BJ (cell line): ENCODE measurements at places on chromosomes 6 and 20.

DNA sequence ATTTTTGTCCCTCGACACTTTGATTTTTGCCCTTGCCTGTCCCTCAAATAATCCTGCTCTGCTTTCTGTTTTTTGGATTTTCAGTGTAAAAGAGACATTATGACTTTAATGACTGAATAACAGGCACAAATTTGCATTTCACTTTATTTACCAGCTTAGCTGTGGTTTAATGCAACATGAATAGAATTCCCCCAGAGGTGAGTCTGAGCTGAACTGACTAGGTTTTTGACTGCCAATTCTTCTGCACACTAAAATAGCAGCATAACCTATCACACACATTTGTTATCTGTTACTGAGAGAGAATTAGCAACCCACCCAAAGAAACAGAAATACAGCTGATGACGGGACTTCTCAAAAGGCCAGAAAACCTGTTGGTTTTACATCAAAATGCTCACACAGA, 3.9 kb upstream of the RBM24 start:
- no peak for DNase-seq

DNA sequence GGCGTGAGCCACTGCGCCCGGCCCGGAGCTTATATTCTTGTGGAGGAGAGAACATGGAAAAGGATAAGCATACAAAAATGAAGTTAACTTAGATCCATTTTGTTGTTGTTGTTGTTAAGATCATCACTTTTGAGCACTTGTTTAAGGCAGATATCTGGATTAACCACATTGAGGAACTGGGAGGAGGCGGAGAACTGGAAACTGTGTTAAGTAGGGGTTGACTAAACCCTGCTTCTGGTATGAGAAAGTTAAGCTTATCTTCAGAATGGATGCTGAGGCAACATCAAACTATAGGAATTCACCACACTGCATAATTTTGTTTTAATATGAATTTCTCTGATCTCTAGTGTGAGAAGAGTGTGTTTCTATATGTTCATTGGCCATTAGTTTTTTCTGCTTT, 57.6 kb downstream of the GCNT2 start:
- DNase-seq = no peak

GRCh38 chr20:60787276-60787675, 464.8 kb upstream of the CDH4 start:
- no peak for DNase-seq

DNA sequence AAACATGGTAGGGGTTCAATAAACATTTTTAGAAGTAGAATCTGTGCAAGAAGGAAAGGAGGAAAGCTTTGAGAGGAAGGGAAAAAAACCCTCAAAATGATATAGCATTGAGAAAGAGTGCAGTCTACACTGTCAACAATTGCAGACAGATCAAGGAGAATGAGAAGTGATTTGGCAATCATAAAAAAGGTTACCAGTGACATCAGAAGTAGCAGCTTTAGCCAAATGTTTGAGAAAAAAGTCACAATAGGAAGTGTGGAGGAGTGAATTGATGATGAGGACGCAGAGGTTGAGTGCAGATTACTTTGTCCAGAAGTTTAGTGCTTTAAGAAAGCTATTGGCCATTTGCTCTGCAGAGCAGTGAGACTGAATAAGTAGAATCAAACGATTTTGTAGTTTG, 155.0 kb downstream of the GJA1 start:
- no peak for DNase-seq

GRCh38 chr20:54140067-54140466, 33.7 kb downstream of the CYP24A1 start:
- DNase-seq = no peak

GRCh38 chr20:59006167-59006863, 739 bp downstream of the CTSZ start:
- no peak for DNase-seq

DNA sequence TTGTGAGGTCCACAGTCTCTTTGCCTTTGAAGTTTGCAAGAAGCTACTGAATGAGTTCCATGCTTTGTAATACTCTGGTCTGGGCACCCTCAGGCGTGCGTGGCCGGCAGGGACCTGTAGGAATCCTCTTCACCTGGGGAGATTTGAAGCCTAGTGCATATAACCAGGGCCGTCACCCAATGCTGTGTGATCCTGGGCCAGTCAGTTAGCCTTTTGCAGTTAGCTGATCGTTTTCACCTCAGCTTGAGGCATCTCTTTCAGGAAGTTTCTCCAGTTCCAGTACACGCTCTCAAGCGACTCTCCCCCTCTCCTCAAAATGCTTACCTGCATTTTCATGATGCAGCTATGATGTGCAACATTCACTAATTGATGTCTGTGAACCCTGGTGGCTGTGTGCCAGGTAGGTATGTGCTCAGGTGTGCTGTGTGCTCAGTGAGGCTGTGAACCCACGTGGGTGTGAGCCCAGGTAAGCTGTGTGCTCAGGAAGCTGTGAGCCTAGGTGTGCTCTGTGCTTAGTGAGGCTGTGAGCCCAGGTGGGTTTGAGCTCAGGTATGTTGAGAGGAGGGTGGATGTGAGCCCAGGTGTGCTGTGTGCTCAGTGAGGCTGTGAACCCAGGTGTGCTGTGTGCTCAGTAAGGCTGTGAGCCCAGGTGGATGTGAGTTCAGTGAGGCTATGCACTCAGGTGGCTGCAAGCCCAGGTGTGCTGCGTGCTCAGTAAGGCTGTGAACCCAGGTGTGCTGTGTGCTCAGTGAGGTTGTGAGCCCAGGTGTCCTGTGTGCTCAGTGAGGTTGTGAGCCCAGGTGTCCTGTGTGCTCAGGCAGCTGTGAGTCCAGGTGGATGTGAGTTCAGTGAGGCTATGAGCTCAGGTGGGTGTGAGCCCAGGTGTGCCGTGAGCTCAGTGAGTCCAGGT, 120.4 kb downstream of the PHACTR3 start:
- no peak for DNase-seq

DNA sequence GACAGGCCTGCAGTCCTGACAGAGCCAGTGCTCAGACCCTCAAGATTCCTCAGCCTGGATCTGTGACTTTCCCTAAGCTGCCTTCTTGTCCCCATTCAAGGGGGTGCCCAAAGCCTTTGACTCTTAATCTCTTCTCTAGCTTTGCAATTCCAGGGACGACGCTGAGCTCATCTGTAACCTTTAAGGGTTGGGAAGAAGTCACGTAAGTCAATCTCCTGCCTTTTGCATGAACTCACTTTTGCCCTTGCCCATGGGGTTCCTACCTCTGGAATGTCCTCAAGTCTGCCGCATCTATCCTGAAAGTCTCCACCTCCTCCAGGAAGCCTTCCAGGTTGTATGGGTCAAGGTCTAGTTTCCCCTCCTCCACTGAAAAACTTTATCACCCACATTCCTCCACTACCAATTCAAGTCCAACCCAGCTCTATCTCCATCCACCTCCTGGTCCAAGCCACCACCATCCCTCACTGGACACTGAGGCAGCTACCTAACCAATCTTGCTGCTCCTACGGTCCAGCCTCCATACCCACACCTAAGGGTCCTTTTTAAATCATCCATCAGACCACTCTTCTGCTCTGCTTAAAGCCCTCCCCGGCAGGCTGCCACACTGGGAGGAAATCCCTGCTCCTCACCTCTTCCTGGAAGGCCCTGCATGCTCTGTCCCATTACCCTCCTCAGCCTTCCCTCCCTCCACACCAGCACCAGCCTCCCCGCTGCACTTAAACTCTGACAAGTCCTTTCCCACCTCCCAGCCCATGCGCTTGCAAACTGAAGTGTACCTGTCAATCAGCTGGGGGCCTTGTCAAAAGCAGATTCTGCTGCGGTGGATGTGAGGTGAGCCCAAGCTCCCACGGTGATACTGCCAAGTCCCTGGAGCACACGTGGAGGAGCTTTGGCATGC, 29.7 kb downstream of the PREX1 start:
- DNase-seq = no peak

GRCh38 chr6:114081730-114082129, 110.8 kb upstream of the HDAC2 start:
- no peak for DNase-seq

DNA sequence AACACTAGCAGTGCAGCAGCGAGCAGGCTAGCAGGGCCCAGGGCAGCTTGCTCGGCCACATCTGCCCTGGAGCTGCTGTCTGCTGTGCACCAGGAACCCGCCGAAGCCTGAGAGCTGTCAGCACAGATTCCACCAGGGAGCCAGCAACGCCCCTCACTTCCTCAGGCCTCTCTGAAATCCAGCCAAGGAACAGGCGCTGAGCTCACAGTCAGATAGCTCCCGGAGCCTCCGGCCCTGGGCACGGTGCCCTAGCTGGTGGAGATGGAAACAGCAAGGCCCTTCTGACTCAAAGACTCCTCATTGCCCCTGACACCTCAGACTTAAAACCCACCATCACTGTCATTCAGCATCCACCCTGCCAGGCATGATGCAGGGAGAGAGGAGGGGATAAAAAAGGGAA, 839.4 kb downstream of the MAFB start:
- DNase-seq = peak; percentile 78

GRCh38 chr6:41422161-41422560, 86.8 kb downstream of the NCR2 start:
- DNase-seq = no peak

DNA sequence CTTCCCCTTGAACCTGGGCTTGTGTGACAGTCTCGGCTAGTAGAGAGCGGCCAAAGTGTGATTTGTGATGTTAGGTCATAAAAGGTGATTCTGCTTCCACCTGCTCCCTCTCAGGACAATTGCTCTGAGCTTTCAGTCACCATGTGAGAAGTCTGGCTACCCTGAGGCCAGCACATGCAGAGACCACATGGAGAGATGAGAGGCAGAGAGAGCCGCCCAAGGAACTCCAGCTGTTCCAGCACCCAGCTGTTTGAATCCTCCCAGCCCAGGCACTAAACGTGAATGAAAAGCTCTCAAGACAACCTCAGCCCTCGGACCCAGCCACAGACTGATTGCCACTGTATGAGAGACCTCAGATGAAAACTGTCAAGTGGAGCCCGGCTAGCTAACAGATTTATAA, 143.4 kb upstream of the EEF1E1 start:
- no peak for DNase-seq

- DNase-seq = no peak
Measured at GRCh38 chr20:23039885-23040508, 4.9 kb downstream of the SSTR4 start.
